ENCODE measurements at places on chromosomes 5 and 9.

- DNase-seq: no peak
These were observed 10.8 kb downstream of the TCF7 start for GRCh38 chr5:134125039-134126015.

GRCh38 chr5:176152191-176152929, 85.9 kb upstream of the SIMC1 start:
- DNase-seq: no peak

DNA sequence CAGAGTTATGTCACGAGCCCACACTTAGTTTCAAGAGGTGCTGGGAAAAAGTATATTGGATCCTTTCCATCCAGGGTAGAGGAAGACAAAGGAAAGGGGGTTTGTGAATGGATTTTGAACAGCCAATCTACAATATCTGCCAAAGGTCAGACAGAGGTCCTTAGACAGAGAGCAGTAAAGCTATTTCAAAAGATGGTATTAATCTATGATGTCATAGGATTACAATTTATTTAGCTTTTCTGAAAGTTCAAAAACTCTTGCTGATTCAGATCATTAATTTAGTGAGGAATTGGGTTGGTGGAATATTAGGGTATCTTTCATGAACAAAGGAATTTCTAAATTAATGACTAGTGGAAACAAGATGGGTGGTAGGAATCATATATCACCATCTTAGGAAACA, 126.9 kb downstream of the NTRK2 start:
- no peak for DNase-seq

GRCh38 chr5:90224342-90224741, 185.2 kb downstream of the CETN3 start:
- DNase-seq: no peak

DNA sequence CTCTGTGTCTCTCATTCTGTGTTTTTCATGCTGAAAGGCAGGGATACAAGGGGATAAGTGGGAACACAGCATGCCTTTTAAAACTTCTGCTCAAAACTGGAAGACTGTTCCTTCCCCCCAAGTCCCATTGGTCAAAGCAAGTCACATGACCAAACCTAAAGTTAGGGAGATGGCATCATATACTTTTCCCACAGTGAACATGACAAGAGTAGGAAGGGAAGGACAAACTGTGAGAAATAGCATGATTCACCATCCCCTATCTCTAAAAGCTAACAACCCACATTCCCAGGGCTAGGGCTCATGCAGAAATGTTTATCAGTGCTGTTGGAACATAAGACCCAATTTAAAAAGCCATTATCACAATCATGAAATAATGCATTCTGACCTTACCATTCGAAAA, 24.2 kb upstream of the SHISAL2B start:
- no peak for DNase-seq

GRCh38 chr5:168747987-168748777, 169.0 kb upstream of the PANK3 start:
- peak; percentile 3 for DNase-seq

GRCh38 chr9:21324047-21324446, 11.2 kb downstream of the KLHL9 start:
- DNase-seq: no peak

GRCh38 chr5:53167836-53168235, 58.3 kb upstream of the MOCS2 start:
- no peak for DNase-seq

DNA sequence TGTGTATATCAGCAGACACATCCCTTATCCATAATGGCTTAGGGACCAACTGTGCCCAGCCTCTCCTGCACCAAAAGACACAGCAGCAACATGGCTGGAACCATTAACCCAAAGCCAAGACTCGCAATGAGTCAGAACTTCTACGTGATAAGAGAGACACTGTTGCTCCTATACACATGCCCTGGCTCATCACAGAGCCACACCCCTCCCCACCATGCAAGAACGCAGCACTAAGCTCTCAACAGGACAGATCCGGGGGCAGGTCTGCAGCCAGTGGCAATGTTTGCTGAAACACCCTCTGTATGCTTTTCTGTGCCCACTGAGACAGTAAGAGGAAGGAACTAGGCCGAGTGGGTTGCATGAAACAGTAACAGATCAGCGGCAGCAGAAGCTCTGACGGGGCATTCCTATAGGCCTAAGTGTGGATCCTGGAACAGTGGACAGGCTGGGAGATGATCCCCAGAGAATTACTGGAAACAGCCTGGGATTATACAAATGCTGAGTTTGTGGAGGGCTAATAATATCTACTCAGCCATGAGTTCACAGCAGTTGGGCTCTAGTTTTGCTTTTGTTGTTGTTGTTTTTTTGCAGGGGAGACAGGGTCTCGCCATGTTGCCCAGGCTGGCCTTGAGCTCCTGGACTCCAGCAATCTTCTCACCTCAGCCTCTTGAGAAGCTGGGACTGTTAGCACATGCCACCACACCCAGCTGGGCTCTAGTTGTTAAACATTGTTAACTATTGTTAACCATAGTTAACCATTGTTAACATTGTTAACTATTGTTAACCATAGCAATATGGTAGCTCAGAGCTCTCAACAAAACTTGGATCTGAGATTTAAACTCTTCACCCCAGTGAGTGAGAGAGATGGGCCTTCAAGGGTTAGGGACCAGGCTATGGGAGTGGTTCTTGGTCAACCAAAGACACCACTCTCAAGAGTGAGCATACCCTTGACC, 41.0 kb downstream of the B4GALT1 start:
- no peak for DNase-seq

- no peak for DNase-seq
These were observed 93.2 kb upstream of the ADAMTS2 start for GRCh38 chr5:179438461-179438860.

- DNase-seq: peak; percentile 74
These were observed 229.9 kb upstream of the DAB2 start for GRCh38 chr5:39654715-39655114.

DNA sequence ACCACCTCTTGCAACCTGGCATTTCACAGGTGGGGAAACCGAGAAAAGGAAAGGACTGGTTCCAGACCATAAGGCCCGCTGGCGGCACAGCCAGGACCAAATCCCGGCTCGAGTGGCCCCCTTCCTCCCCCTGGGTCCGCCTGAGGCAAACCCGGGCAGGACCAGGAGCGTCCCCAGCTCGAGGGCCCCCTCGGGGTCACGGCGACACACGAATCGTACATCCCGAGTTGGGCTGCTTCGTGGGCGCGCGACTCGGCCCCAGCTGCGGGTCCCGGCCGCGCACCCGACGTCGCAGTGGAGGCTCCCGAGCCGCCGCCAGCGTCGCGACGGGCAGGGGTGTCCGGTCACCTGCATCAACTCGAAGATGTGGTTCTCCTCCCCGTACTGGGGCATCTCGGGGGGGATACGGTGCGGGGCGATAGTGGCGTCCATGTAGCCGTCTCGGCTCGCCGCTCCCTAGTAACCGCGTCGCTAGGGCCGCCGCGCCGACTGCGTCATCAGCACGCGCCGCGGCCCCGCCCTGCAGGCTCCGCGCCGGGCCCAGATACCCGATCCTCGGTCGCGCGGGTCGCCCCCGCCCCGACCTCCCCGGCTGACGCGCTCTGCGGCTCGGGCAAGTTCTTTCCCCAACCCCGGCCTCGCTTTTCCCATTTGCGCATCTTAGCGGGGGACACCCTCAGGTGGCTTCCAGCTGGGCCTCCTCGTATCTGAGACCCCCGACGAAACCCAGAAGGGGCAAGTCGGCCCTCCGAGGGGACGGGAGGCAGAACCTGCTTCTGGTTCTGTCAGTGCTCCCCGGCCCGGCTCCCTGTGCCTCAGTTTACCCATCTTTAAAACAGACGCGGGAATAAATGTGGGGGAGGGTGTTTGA, at the start of gene AK8:
Gene AK8 (minus strand): TSS at position 461 of the 871 bp plus-strand sequence. CDS start 29 bp downstream, at position 432.
- peak; percentile 24 for DNase-seq

DNA sequence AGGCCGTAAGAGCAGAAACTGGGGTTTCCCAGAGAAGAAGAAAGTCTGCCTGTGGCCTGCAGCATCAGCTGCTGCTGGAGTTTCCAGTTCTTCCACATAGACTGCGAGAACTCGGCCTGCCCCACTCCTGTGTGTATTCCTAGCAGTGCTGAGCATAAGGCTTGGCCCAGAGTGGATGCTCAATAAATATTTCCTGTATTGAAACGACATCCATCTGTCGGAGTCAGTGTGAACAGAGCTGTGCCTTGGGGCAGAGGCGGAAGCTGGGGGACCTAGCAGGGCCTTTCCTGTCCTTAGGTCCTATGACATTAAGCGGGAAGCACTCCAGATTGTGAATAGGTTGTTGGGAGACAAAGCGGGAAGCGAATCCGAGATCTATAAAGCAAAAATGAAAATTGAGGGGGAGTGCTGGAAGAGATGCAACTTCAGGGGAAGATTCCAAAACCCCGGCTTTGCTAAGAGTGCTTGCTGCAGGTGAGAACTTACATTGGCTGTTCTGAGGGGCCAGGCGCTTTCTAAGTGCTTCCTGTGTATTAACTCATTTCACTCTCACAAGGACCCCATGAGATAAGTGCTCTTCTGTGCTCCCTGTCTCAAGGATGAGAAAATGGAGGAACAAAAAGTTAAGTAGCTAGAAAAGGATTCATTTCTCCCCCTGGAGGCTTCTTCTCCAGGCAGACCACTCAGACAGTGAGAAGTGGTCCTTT, 76.1 kb upstream of the CXCL14 start:
- no peak for DNase-seq

Data from AML-193 (cell line).